ENCODE measurements at places on chromosomes 1 and 21.

- DNase-seq = no peak
These were observed 9.5 kb upstream of the C1orf167 start for GRCh38 chr1:11752359-11753088.

DNA sequence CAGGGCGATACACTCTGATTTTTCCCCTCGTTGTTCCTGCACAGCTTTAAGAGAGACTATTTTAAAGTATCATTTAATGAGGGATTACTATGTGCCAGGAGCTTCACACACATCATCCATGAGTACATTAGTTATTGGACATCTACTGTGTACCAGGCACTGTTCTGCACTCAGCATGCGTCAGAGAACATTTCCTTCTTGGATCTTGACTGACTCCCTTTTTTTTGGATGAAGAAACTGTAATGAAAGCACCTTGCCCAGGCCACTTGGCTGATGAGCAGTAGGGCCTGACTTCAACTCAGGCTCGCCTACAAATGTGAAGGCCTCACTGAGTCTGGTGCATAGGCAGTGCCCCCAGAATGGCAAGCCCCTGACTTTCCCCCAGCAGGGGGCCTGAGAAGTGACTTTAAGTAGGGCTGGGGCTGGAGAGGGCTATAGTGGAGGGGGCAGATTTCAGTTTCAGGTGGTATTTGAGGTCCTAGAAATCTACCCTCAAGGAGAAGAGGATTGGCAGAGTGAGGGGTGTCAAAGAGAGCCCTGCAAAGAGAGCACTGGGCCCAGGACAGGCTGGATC is 50.0 kb downstream of the PTPRU start:
- DNase-seq = no peak

DNA sequence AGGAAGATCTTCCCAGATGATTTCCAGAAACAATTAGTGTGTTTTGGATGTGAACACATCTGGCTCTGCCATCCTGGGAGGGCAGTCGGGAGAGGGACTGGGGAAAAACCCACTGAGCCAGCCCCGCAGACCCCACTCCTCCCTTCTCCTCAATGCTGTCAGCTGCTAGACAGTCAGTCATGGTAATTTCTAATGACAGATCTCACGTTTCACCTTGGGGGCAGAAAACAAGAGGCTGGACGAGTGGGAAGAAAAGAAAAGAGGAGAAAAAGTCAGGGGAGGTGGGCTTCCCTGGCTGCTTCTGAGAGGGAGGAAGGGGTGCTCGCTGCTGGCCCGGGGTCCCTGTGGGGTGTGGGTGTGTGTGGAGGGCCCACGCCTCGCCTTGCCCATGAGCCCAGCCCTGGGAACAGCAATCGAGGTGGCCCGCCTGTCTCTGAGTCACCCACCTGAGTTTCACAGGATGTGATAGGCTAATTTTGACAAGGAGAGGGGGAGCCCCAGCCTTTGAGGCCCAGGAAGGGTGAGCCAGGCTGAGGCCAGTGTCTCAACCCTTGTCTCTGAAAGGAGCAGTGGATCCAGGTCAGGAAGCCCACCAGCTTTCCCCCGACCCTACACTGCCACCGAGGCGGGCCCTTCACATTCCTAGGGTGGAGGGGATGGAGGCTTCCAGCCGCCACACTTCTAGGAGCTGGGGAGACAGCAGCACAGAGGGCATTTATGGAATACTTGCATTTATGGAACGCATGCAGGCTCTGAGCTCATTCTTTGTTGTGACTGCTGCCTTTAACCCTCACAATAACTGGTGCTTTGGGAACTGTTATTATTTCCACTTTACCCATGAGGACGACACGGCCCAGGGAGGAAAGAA is 49.1 kb upstream of the IFNLR1 start:
- DNase-seq = no peak

GRCh38 chr21:43812139-43812821 is 22.9 kb downstream of the RRP1 start:
- peak; percentile 82 for DNase-seq

GRCh38 chr1:229325401-229325800 is 17.4 kb downstream of the CCSAP start:
- DNase-seq = no peak

GRCh38 chr1:236361909-236362590 is 32.0 kb upstream of the EDARADD start:
- DNase-seq = no peak

- no peak for DNase-seq
These were observed 55.0 kb downstream of the NID1 start for GRCh38 chr1:236009857-236010256.

- no peak for DNase-seq
These were observed 2.7 kb upstream of the CDC42BPA start for GRCh38 chr1:227321035-227321434.

GRCh38 chr1:80818211-80818610 is 982.5 kb upstream of the ADGRL2 start:
- DNase-seq = no peak

DNA sequence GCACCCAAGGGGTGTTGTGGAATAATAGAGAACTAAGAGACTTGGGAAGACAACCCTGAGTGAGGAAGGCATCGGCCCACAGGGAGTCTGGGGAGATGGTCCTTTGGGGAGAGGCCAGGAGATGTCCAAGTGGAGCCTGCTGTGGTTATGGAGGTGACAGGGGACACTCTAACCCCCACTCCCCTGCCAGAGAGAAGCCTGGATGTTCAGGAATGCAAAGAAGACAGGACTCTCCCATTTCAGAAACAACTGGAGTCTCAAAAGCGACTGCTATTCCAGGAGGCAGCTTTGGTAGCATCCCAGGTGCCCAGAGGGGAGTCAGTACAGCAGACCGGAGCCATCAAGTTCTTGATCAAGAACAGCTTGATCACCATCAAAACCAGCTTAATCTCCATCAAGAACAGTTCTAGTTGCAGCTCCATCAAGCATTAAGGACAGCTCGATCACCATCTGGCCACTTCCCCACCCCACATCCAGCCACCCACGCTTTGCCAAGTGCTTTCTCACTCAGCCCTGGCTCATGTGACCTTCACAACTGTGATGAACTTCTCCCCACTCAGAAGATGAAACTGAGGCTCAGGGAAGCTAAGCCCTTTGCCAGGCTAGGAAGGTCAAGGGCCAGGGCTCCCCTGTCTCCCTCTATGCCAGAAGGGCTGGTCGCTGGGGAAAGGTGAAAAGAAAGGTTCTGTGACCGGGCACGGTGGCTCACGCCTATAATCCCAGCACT is 743 bp downstream of the CD52 start:
- DNase-seq = peak; percentile 72

DNA sequence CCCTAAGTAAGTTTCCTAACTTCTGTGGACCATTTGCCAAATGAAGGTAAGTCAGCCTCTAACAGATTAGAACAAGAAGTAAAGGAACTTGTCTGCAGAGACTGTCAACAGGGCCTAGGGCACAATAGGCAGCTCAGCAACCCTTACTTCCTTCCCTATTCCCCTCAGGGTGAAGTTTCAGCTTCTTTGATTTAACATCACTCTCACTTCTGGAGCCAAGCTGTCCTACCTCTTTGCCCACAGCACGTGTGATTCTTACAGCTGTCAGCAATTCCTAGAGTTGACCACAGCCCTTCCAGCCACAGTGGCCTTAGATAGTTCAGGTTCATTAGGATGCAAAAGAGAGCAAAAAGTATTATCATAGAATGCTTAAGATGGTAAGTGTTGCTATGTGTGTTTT is 7.6 kb upstream of the EIF4G3 start:
- DNase-seq = no peak

Measured in lower lobe of right lung (tissue), 2 donors.